Suppressor macrophage treated with lipopolysaccharide for 4 hours (primary cell): ENCODE measurements at places on chromosomes 16 and 17.
A peak's percentile ranks its signal among the peaks of the same experiment; 100 is the strongest.

DNA sequence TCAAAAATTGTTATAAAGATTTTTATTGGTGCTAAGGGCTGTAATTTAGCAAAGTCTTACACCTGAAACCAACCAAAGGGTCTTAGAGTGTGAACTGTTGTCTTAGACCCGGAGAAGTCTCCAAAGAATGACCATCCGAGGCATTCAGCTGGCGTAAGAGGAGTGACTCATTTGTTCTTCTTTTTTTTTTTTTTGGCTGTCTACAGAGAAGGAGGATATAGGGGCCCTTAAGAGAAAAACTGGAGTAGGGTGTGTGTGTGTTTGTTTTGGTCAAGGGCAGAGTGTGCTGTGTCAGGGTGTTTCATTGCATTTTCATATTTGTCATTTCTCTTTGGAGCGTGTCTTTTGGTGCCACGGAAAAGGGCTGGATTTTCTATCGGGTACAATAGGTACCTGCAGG is 508.0 kb downstream of the WWOX start:
- DNase-seq = peak; percentile 13

GRCh38 chr17:64653325-64653984 is 8.7 kb downstream of the SMURF2 start:
- peak; percentile 35 for DNase-seq

- no peak for DNase-seq
Measured at GRCh38 chr17:76630151-76630550, 13.4 kb downstream of the ST6GALNAC1 start.

- DNase-seq = no peak
Measured at GRCh38 chr17:79413611-79414010, 197.2 kb downstream of the RBFOX3 start.

GRCh38 chr16:17272716-17273115 is 198.0 kb downstream of the XYLT1 start:
- no peak for DNase-seq

DNA sequence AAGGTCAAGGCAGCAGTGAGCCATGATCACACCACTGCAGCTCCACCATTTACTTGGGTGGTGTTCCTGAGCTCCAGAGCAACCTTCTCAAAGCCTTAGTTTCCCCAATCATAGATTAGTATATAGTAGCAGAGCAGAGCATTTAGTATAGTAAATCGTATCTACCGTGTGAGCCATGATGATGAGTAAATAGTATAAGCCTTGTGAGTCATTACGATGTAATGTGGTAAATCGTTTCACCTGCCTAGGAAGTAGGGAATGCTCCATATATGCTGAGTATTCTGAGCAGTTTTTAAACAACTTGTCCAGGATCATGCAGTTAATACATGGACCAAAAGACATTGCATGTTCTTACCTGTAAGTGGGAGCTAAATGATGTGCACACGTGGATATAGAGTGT is 66.4 kb downstream of the SCNN1B start:
- DNase-seq = no peak

GRCh38 chr16:57507136-57508034 is 21.1 kb upstream of the DOK4 start:
- no peak for DNase-seq

DNA sequence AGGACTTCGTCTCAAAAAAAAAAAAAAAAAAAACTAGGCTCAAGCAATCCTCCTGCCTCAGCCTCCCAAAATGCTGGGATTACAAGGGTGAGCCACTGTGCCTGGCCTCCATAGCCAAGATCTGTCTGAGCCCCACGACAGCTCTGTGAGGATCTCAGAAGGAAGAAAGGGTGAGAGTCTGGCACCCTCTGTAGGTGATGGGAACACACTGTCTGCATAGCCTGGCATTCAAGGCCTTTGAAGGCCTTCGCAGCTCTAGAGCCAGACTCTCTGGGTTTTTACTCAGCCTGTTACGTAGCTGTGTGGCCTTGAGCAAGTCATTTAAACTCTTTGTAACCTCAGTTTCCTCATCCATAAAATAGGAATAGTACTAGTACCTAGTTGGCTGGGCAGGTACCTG is 6.3 kb upstream of the XPO6 start:
- DNase-seq = peak; percentile 64

DNA sequence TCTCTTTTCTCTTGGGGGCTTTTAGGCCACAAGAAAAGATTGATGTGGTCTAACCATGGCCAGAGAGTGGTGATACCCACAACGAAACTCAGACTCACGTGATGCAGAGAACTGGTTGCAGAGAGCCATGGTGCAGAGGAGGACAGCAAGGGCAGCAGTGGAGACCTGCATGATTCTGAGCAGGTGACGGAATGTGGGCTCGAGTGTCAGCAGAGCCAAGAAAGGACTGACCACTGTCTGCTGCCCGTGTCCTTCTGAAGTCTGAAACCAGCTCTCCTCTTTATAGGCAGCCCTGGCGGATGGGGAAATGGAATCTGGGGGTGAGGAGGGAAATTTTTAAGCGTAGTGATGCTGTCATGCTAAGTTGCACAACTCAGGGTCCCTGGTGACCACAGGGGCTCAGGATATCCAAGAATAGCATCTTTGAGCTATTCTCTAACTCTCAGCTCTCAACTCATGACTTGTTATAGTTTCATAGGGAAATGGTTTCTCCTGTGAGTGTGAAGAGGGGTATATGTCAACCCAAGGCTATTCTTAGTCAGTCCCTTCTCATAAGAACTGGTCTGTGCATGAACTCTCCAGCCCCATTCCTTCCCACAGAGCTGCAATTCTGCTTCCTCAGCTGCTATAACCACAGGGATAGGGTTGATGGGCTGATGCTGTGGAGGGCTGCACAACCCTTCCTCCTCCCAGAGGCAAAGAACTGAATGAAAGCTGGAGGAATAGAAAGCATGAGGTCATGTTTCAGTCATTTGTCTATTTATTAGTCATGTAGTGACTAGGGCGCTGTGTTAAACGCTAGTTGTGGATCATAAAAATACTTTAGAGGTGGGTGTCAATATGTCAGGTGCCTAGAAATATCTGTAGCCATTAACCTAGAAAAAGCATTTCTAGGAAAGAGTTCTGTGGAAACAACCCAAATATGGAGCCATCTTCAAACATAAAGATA is at the start of gene CCL3:
Gene CCL3, minus strand, starts transcription at position 256 of the 949 bp plus-strand sequence. Its CDS starts 85 bp downstream, at position 171.
- DNase-seq = peak; percentile 98

DNA sequence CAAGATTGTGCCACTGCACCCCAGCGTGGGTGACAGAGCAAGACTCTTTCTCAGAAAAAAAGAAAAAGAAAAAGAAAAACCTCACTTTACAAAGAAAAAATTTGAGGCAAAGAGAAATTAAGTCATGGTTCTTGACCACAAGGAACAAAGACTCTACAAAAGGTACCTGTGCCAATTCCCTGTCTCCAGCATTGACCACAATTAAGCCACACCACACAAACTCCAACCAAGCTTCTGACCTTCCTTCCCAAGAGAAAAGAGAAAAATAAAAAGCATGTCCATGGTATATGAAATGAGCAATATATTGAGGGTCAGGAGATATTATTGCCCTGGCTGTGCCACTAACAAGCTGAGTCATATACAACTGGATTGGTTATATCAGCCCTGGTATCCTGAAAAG is 146.3 kb upstream of the NOG start:
- no peak for DNase-seq

- DNase-seq = no peak
Measured at GRCh38 chr16:78930561-78930960, 670.0 kb downstream of the MAF start.

DNA sequence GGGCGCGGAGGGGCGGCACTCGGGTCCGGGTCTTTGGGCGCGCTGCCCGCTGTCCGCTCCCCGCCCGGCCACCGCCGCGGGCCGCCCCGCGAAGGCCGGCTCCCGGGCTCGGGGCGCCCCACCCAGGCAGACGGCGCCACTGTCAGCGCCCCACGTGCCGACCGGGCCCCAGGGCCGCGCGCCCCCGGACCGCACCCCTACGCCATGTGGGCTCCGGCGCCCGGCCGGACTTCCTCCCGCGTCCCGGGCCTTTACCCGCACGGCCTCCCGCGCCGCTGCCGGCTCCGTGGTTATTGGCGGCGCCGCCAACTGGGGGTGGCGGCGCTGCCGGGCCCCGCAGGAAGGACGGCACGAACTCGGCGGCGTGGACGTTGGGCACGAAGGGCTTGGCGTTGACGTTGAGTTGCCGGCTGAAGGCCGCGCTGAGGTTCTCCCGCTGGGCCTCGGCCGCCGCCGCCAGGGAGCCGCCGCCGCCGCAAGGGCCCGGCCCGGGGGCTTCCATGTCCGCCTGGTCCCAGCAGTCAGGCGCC is 577 bp downstream of the GSPT1 start:
- peak; percentile 73 for DNase-seq

- DNase-seq = peak; percentile 9
Measured at GRCh38 chr17:80152081-80152702, 5.3 kb upstream of the EIF4A3 start.

DNA sequence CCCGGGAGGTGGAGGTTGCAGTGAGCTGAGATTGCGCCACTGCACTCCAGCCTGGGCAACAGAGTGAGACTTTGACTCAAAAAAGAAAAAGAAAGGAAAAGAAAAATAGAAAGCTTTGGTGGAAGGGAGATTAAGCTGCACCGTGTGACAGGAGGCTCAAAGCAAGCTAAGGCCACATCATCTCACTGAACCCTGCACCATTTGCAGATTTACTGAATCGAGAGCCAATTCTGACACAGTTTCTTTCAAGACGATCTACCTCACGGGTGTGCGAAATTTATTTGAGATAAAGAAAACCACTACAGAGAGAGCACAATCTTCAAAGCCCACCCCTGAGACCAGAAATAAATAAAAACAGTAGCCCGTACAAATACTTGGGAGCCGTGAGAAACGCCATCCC is 49.6 kb downstream of the RTN4RL1 start:
- no peak for DNase-seq

- DNase-seq = no peak
Measured at GRCh38 chr16:89314854-89315253, 97.4 kb downstream of the ZNF778 start.

DNA sequence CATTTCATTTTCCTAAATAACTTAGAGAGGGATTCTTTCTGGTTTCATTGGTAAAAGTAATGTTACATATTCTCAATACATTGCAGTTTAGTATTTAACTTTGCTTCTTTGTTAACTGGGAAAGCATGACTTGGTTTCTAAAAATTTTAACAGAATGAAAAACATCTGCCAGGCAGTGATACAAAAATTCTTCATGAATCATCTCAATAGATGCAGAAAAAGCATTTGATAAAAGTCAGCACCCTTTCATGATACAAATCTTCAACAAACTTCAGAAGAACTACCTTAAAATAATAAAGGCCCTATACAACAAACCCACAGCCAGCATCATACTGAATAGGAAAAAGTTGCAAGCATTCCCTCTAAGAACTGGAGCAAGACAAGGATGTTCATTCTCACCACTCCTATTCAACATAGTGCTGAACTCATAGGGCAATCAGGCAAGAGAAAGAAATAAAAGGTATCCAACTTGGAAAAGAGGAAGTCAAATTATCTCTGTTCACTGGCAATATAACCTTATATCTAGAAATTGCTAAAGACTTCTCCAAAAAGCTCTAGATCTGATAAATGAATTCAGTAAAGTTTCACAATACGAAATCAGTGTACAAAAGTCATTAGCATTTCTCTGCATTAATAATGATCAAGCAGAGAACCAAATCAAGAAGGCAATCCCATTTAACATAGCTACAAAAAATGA is 50.4 kb downstream of the SLFN5 start:
- DNase-seq = no peak

DNA sequence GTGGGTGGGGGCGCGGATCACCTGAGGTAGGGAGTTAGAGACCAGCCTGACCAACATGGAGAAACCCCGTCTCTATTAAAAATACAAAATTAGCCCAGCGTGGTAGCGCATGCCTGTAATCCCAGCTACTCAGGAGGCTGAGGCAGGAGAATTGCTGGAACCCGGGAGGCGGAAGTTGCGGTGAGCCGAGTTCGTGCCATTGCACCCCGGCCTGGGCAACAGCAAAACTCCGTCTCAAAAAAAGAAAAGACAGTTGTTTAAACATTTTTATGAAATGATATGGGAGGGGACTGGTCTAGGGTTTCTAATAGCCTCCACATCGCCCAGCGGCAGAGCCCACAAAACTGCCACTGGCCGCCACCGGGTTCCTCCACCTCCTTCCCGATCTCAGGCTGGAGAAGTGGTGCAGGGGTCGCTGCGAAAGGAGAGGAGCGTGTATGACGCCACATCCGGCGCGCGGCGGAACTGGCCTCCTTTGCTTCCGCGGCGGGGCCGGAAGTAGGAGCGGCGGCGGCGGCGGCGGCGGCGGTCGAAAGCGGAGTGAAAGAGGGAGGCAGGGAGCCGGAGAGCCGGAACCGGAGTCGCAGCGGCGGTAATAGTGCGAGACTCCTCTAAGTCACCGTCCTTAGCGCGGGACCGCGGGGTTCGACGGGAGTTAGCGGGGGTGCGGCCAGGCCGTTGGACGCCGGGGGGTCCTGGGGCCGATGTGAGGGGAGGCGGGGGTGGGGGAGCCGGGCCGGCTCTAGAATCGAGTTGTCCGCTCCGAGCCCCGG is at the start of gene PPP4C:
Gene PPP4C, plus strand, starts transcription at position 492 of the 773 bp plus-strand sequence. CDS start 384 bp downstream, outside the sequence.
- peak; percentile 95 for DNase-seq
